Panc1 (cell line): ENCODE measurements at places on chromosomes 12 and 14. TPM values are rescaled to one million over a fixed set of nuclear protein-coding genes. Genes with fewer than 3 reads are reported as not detected.
A peak's percentile ranks its signal among the peaks of the same experiment; 100 is the strongest.

GLIPR1L1 gene
- not detected for total RNA-seq

DNA sequence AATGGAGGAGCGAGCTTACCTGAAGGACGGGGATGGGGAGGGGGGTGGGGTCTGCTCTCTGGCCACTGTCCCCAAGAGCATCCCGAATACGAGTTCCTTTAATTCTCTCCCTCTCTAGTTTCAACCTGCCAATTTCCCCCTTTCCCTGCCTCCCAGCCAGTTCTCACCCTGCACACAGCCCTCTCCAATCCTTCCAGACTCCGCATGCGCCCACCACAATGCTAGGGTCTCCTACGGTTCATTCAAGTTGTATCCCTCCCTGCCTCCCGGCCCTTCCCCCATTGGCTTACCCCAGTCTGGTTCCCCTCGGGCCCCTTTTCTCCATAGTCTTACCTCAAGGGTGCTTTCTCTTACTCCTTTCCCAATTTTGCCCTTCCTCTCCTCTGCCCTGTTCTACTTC, 708 bp upstream of the IGFBP6 start:
- DNase-seq = no peak
- no peak overlapping the region for H3K27ac ChIP-seq
- H3K27me3 ChIP-seq = no peaks in the 10 kb centered on the region
- peak overlapping the region; percentile 70; the same call in 1 of the 2 replicates for H3K4me3 ChIP-seq
- no peaks in the 10 kb centered on the region for H3K36me3 ChIP-seq

DNA sequence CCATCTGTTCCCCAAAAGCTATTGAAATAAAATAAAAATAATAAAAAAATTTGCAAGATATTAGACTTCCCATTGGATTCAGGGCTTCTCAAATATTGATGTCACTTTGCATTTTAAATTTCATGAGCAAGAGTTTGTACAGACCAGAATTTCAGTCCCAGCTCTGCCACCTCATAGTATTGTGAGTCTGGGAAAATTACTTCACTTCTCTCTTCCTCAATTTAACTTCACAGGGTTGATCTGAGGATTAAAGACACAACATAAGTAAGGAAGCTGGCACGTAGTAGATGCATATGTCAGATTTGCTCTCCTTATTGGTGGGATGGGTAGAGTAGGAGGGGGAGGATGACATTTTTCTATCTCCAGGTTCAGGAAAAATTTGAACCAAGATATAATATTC, 32.8 kb downstream of the COX8C start:
- DNase-seq = no peak
- H3K27me3 ChIP-seq = peaks cover 8% of the 10 kb centered on the region; the same call in 1 of the 2 replicates
- H3K36me3 ChIP-seq = no peaks in the 10 kb centered on the region
- H3K4me1 ChIP-seq = no peaks in the 10 kb centered on the region

PRR4 gene
- total RNA-seq = 1.1 TPM

PIWIL1 gene
- total RNA-seq = not detected

IRF9 gene
- total RNA-seq = 24.5 TPM

GRCh38 chr12:52903285-52903854, 1.5 kb downstream of the KRT8 start:
- peaks cover 62% of the 10 kb centered on the region for H3K4me1 ChIP-seq
- no peaks in the 10 kb centered on the region for H3K27me3 ChIP-seq
- peak overlapping the region; percentile 70 for H3K4me3 ChIP-seq
- DNase-seq = no peak
- H3K27ac ChIP-seq = peak overlapping the region; percentile 86
